ENCODE measurements at places on chromosomes 2 and 18. TPM values are rescaled to one million over a fixed set of nuclear protein-coding genes. Genes with fewer than 3 reads are reported as not detected.
A peak's percentile ranks its signal among the peaks of the same experiment; 100 is the strongest.

ZBTB7C gene
- 38.8 TPM for total RNA-seq

DNA sequence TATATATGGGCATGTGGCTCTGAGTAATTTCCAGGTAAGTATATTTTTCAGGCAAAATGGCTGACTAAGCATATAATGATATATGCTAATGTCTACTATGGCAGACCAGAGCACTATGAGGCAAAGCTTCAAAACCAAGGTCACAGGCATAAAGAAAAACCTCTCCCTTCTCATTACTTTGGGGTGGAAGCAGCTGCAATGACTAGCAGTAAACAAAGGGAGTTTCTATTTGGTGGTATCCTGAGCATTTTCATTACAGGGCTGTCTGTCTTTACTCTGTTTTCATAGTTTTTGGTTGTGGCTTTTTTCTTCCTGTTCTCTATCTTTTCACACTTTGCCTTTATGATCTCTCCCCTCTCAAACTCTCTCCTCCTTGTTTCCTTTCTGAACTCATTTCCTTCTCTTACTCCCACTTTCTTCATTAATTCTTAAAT, 15.6 kb downstream of the PDE6D start:
- no peak overlapping the region for H3K4me3 ChIP-seq
- H3K27ac ChIP-seq, result no peak overlapping the region
- H3K36me3 ChIP-seq, result no peaks in the 10 kb centered on the region
- no peaks in the 10 kb centered on the region for H3K27me3 ChIP-seq
- DNase-seq, result no peak

PECR gene
- 29.1 TPM for total RNA-seq

GRCh38 chr2:180966378-180966777, 14.0 kb upstream of the UBE2E3 start:
- no peak overlapping the region for H3K27ac ChIP-seq
- no peak for DNase-seq
- H3K36me3 ChIP-seq, result no peaks in the 10 kb centered on the region
- H3K4me1 ChIP-seq, result no peaks in the 10 kb centered on the region
- H3K4me3 ChIP-seq, result no peak overlapping the region

DNA sequence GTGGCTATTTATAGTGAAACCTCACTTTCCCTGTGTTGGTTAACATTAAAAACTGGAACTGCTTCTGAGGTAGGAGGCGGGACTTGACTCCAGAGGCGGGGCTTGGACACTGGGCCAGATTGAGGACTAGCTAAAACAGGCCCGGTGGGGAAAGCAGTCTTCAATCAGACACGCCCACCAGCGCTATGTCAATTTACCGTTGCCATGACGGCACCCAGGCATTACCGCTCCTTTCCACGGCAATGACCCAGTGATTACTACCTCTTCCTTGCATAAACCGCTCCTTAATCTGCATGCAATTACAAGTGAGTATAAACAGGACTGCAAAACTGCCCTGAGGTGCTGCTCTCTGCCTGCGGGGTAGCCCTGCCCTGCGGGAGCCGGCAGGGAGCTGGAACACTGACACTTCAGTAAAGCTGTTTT, 35.3 kb downstream of the LRRFIP1 start:
- peak overlapping the region; percentile 77 for H3K27ac ChIP-seq
- DNase-seq, result peak; percentile 94
- peaks cover 17% of the 10 kb centered on the region for H3K4me1 ChIP-seq
- H3K36me3 ChIP-seq, result no peaks in the 10 kb centered on the region
- no peak overlapping the region for H3K4me3 ChIP-seq

DNA sequence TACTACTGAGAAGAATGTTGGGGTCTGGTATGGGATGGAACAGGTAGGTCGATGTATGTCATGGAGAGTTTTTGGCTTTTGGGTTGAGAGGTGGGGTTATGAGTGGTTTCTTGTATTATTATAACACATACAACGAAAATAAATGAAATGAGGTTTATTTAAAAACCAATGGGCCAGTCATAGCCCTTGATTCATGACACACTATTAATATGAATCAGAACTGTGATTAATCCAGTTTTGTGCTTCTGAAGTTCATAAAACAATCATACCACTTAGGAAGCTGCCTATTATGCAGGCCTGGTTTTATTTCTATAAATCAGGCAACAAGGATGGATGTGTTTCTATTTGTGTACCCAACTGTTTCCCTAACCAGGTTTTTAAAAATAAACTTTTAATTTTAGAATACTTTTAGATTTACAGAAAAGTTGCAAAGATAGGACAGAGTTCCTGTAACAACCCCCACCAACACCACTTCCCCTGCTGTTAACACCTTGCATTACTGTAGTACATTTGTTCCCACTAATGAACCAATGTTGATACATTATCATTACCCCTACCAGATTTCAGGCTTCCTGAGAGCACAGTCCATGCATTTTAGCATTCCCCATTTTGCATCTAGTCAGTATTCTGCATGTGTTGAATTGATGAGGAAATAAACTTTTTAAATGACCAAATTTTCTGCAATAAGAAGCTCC, 37.5 kb upstream of the NCOA1 start:
- H3K4me1 ChIP-seq, result no peaks in the 10 kb centered on the region
- no peak for DNase-seq
- peak overlapping the region; percentile 3 for H3K4me3 ChIP-seq
- no peaks in the 10 kb centered on the region for H3K36me3 ChIP-seq

GRCh38 chr2:85110991-85111560, 22.1 kb upstream of the TCF7L1 start:
- no peaks in the 10 kb centered on the region for H3K4me1 ChIP-seq
- H3K27ac ChIP-seq, result no peak overlapping the region
- H3K4me3 ChIP-seq, result no peak overlapping the region
- DNase-seq, result no peak

HAAO gene
- total RNA-seq, result 4.0 TPM

DNA sequence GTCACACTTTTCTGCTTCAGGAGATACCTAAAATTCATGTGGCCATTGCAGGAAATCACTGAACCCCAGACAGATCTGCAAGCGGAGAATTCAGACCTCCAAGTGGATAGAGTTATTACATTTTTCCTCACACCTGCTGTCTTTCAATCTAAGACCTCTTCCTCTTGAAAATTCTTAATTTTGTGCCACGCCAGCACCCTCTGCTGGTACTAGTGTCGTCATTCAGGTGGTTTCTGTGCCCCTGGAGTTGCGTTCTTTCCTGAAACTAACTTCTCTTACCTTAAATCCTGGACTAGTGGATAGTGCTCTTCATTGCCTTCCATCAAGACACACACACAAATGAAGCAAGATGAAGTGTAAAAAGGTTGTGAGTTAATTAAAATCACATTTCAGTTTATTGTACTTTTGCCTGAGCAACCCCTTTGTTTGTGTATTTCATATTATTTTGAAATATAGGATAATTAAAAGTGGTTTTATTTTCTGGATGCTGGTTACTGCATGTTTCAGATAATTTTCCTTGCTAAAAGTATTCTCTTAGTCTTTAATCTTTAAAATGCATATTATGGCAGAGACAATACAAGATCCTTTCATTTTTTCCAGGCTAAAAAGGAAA, 1.6 kb upstream of the DNER start:
- peak; percentile 9 for DNase-seq
- H3K27me3 ChIP-seq, result peaks cover 82% of the 10 kb centered on the region
- H3K27ac ChIP-seq, result no peak overlapping the region
- H3K4me3 ChIP-seq, result no peak overlapping the region
- H3K36me3 ChIP-seq, result no peaks in the 10 kb centered on the region
- H3K4me1 ChIP-seq, result peaks cover 18% of the 10 kb centered on the region

DNA sequence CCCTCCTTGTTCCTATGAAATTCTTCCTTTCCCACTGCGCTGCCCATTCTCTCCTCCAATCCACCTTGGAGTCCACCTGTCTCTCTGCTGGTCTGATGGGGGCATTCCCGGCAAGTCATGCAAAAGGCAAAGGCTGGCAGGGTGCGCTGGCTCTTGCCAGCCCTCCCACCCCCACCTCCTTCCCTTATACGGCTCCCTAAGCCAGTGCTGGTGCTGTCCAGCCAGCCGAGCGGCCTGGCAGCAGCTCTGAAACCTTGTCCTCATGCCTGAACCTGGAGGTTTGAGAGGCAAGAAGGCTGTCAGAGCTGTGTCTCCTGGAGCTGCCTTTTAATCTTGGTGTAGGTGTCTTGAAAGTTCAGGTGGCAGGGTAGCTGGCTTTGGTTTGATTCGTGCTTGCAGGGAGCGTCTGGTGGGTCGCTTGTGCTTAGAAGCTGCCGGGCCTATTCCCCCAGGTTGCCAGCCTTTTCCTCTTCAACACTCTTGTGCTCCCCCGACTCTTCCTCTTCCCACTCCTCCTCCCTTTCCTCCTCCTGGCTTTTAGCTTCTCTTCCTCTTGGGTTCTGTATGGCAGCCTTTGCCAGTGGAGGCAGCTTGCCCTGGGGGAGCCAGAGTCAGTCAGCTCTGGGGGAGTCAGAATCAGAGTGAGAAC, 748 bp downstream of the LIPG start:
- DNase-seq, result peak; percentile 18
- H3K27ac ChIP-seq, result peak overlapping the region; percentile 69
- H3K36me3 ChIP-seq, result no peaks in the 10 kb centered on the region
- H3K4me3 ChIP-seq, result no peak overlapping the region

DNA sequence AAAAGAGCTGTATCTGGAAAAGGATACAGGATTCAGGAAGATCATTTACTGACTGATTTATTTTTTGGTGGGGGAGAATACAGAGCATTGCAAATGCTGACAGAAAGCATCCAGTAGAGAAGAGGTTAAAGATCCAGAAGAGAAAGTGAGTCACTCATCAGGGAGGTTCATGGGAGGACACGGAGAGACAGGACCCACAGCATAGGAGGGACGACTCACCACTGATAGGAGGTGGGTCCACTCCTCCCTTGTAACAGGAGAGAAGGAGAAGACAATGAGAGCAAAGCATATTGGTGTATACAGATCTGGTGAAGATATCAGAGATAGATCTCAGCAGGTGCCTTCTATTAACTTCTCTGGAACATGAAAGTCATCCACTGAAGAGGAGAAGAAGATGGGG, 142.4 kb upstream of the AQP4 start:
- H3K27ac ChIP-seq, result no peak overlapping the region
- H3K27me3 ChIP-seq, result no peaks in the 10 kb centered on the region

- no peaks in the 10 kb centered on the region for H3K36me3 ChIP-seq
- H3K4me1 ChIP-seq, result no peaks in the 10 kb centered on the region
- no peak for DNase-seq
- H3K27me3 ChIP-seq, result no peaks in the 10 kb centered on the region
- no peak overlapping the region for H3K4me3 ChIP-seq
Measured at GRCh38 chr18:24934258-24934932, 417.6 kb downstream of the ZNF521 start.

- H3K4me1 ChIP-seq, result peaks cover 10% of the 10 kb centered on the region
- H3K4me3 ChIP-seq, result no peak overlapping the region
- DNase-seq, result no peak
- H3K27me3 ChIP-seq, result no peaks in the 10 kb centered on the region
- H3K27ac ChIP-seq, result no peak overlapping the region
Measured at GRCh38 chr18:3007491-3007890, 5.5 kb downstream of the LPIN2 start.

NEB gene
- 2.1 TPM for total RNA-seq

- H3K4me3 ChIP-seq, result no peak overlapping the region
- H3K4me1 ChIP-seq, result no peaks in the 10 kb centered on the region
- H3K27me3 ChIP-seq, result no peaks in the 10 kb centered on the region
- no peak for DNase-seq
- no peaks in the 10 kb centered on the region for H3K36me3 ChIP-seq
Measured at GRCh38 chr2:212649646-212650045, 111.0 kb upstream of the ERBB4 start.

IL37 gene
- 1.1 TPM for total RNA-seq

SNRPD1 gene
- 10.0 TPM for total RNA-seq

GRCh38 chr2:62831729-62832128, 126.2 kb downstream of the EHBP1 start:
- H3K27ac ChIP-seq, result no peak overlapping the region
- H3K36me3 ChIP-seq, result peaks cover 12% of the 10 kb centered on the region
- no peak overlapping the region for H3K4me3 ChIP-seq
- no peaks in the 10 kb centered on the region for H3K27me3 ChIP-seq

DNA sequence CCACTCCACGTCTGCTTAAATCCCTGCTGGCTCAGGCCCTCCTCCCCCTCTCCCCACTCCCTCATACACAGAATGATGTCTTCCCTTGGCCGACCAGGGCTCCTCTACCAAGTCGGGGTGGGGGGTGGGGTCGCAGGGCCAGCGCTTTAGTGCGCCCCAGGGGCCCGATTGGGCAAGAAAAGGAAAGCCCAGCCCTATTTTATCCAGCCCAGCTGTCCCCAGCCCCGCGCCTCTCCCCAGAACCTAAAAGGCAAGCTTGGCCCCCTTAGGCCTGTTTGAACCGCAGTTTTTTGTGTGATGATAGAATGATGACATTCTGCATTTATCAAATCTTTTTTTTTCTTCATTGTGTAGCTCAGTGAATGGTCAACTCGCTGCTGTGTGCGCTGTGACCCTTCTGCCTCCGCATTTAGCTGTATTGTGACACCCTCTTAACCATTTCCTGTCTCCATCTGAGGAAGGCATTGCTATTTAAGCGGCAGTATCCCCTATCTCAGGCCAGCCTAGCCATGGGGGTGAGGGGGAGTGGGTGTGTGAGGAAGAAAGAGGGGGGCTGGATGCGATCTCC, 231.4 kb downstream of the HAUS1 start:
- H3K36me3 ChIP-seq, result no peaks in the 10 kb centered on the region
- H3K27ac ChIP-seq, result no peak overlapping the region
- DNase-seq, result no peak
- H3K4me3 ChIP-seq, result no peak overlapping the region
- H3K4me1 ChIP-seq, result peaks cover 29% of the 10 kb centered on the region
- peaks cover 72% of the 10 kb centered on the region for H3K27me3 ChIP-seq

DNA sequence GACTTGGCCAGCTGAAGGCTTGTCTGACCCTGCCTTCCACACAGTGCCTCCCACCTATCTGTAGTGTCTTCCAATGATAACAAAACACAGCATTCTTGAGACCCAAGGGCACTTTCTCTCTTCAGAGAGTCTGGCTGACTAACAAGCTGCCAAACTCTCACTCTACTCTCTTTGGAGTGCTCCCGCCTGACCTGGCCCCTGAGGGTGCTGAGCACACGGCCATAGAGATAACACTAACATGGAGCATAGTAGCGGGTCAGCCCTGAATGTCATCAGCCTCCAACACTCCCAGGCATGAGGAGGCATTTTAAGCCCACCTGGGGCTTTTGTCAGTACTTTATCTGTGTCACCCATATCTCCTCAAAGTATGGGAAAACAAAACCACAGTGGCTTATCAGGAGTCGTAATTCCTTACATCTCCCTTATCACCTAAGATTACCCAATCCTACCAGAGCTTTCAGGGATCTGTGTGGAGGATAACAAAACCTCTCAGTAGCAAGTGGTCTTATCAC, 160.3 kb upstream of the TCF4 start:
- no peak overlapping the region for H3K27ac ChIP-seq
- no peaks in the 10 kb centered on the region for H3K4me1 ChIP-seq
- H3K27me3 ChIP-seq, result no peaks in the 10 kb centered on the region
- H3K4me3 ChIP-seq, result no peak overlapping the region

SULT1C2 gene
- total RNA-seq, result not detected

DNA sequence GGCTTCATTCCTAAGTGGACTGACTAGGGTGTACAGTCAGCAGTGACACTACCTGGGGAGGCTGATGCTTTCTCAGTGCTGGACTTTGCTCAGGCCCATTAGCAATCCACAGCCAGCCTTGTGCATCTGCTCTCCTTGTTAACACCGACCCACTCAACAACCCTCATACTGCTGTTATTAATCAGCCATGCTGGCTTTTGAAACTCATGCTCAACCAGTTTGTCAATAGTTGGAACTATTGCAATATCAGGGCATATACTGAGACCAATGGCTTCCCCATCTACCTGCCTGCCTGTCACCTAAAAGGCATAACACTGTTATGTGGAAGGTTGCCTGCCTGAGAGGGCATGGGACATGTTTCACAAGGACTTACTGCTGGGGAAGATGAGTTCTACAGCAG, 39.4 kb downstream of the GAD1 start:
- H3K4me1 ChIP-seq, result no peaks in the 10 kb centered on the region
- H3K36me3 ChIP-seq, result no peaks in the 10 kb centered on the region
- H3K27ac ChIP-seq, result no peak overlapping the region
- H3K27me3 ChIP-seq, result no peaks in the 10 kb centered on the region
- no peak overlapping the region for H3K4me3 ChIP-seq
- DNase-seq, result no peak

SATB2 gene
- 316 TPM for total RNA-seq

All from transverse colon (tissue), 4 donors.